Heart left ventricle (tissue), 16 donors: ENCODE measurements at places on chromosomes 7 and 10. TPM values are rescaled to one million over a fixed set of nuclear protein-coding genes. Genes with fewer than 3 reads are reported as not detected.

DNA sequence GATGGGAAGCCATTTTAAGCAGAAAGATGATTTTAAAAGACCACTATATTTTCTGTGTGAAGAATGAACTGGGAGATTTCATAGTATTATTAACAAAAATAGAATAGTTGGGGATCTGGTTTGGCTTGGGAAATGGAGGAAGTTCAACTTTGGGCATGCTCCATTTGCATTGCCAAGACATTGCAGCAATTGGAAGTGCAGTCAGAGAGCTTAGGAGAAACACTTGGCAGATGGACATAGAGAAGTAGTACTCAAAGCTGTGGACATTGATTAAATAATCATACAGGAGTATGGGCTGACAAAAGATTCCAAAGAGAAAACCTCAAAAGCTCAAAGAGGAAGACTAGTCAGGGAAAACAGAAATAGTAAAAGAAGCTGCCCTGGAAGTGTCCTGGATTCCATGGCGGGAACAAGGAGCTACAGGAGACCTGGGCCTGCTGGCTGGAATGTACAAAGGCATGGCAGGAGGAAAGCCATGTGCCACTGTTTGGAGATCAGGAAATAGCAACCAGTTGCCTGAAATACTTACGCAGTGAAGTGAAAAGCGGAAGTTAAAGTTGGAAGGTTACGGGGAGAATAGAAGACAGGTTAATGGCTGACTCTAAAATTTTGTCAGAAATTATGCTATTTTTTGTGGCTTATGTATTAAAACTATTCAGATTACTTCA, 93.6 kb upstream of the MXI1 start:
- no peak for DNase-seq

- no peak for DNase-seq
These were observed 22.5 kb upstream of the C10orf53 start for GRCh38 chr10:49656845-49657493.

GRCh38 chr7:151178236-151178635, 8.8 kb downstream of the ASB10 start:
- DNase-seq = no peak

DNA sequence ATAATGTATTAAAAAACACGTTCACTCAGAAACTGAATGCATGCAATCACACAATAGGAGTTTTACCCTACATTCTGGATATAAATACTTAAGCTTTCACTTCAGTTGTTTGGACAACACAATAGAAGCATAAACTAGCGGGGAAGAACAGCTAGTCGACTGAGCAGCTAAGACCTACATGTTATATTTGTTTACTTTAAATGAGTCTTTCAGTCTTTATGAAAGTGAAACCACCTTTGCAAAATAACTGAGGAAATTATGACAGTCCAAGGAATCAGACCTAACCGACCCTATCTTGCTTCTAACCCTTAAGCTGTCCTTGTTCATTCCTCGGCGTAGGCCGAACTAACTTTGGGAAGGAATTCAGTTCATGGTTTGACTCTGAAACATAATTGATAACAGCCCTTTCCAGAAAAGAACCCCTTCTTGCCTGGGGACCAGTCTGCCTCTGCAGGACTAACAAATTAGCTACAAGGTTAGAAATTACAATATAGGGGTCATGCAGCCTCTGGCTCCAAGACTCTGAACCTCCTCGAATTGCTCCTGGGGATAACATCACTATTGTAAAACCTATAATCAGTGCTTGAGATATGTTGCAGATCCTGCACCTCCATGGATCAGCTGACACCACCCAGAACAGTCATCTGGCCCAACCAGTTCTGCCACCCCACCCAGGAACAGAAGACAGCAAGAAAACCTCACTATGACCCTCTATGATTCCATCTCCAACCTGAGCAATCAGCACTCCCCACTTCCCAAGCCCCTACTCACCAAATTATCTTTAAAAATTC, 185.1 kb upstream of the KLF6 start:
- DNase-seq = no peak

DNA sequence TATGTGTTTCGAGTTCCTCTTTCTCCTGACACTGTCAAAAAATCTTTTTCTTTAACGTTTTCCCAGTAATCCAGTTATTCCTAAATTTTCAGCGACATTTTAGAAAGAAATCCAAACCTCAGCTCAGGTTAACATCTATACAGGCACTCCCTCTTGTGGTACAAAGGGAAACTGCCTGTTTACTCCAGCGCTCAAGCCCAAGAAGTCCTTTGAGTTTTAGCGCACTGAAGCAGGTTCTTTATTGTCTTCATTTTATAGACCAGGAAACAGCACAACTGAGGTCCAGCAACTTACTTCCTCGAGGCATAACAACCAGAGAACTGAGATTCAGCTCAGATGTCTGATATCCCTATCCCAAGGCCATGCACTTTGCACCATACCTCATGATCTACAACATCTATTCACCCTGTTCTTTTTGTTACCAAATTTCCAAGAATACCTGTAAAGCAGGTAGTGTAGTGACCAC, 287.2 kb upstream of the MKLN1 start:
- DNase-seq = no peak

The PALD1 gene
- 3.2 TPM for total RNA-seq

The TAS2R16 gene
- not detected for total RNA-seq

GRCh38 chr10:16904639-16905061, 87.4 kb upstream of the RSU1 start:
- no peak for DNase-seq

The SFTPA1 gene
- total RNA-seq = not detected

DNA sequence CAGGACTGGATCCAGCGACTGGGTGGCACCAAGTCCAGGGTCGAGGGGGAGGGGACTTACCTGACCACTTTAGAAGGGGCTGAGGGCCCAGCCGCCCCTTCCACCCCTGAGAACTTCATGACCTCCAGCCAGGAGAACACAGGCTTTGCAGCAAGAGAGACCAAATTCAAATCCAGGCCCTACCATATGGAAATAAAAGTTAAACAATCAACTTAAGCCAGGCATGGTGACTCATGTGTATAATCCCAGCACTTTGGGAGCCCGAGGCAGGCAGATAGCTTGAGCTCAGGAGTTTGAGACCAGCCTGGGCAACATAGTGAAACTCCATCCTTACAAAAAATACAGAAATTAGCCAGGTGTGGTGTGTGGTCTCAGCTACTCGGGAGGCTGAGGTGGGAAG, 61.9 kb downstream of the COL13A1 start:
- DNase-seq = no peak

- peak; percentile 69 for DNase-seq
These were observed 10.0 kb downstream of the SFTPD start for GRCh38 chr10:79938728-79939406.

DNA sequence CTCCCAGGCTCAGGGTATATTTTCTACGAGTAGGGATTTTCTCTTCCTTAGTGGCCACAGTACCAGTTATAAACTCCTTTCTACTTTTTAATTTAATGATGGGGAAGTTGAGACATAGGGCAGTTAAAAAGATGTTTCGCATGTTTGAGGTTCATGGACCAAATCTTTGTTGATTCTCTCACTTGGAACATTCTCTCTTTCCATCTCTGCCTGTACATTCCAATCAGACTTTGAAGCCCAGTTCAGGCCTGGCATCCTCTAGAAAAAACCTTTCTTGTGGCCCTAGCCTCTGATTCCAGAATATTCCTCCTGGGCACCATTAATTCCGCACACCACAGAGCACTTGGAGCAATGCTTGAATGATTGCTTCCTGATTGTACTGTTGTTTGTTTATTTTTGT, 18.5 kb downstream of the SLC13A4 start:
- DNase-seq = no peak

DNA sequence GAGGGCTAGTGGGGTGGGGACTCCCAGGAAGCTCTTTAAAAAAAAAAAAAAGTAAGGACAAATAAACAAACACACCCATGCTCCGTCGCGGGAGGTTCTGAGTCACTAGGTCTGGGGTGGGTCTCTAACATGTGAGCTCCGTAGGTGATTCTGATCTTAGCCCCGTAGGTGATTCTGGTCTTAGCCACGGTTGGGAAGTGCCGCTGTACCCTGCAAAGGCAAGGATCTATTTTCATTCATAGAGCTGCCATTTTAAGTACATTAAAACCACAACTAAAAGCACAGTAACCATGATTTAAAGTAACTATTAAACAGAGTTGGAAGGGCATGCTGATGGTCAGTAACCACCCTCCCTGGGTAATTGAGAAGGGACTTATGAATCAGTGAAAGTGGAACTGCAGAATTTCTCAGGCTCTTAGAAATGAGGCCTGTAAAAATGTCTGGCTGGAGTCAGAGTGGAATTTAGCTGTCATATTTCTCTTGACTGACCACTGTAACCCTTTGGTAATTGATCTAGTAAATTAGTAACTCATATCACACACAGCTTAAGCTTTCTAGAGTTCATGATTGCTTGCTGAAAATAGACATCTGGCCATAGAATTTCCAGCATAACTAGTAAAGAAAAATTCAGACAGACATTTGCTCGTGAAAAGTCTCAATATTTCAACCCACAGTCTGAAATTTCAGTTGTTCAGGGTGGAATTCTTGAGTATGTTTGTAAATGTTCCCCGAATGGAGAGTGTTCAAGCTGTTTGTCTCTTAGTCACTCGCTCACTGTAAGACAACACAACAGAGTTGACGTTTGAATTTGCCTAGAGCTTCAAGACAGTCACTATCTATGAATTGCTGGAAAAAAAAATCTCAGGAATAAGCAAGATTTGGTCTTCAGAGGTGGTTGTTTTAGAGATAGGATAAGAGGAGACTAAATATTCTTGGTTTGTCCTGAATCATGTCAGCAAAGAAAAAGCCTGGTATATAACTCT, 34.2 kb upstream of the TCF7L2 start:
- DNase-seq = no peak

GRCh38 chr10:22620140-22620857, 94.1 kb downstream of the PIP4K2A start:
- peak; percentile 57 for DNase-seq

DNA sequence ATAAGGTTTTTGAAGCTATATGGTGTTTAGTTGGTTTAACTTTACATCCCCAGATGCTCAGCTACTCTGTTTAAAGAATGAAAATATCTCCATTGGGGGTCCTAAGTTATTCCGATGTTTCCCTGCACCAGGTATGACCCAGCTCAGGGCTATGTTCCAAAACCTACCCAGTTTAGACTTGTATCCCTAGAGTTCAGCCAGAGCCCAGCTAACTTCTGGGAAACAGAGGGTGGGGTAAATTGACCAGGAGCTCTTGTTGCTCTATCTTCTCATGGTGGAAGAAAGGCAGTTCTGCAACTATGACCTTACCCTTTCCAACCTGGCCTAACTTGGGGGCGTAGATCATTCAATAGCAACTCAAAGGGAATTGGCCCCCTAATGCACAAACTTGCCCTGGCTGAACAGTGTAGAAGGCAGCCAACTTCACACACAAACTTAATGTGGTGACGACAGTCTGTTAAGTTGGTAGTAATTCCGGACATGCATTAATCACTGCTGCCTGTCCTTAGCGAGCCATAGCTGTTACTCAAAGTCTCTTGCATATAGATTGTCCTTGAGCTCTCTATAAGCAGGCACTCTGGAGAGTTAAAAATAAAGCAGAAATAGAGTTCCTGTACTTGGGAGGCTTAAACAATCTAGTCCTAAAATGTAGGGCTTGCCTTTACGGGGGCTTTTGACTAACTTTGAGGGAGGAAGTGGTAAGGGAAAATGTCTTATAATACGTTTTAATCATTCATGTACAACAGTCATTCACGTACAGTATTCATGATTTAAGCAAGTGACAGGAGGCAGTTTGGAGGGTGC, 5.3 kb upstream of the ZNRF2 start:
- no peak for DNase-seq

GRCh38 chr10:64708884-64709681, 1187.9 kb downstream of the REEP3 start:
- DNase-seq = no peak

DNA sequence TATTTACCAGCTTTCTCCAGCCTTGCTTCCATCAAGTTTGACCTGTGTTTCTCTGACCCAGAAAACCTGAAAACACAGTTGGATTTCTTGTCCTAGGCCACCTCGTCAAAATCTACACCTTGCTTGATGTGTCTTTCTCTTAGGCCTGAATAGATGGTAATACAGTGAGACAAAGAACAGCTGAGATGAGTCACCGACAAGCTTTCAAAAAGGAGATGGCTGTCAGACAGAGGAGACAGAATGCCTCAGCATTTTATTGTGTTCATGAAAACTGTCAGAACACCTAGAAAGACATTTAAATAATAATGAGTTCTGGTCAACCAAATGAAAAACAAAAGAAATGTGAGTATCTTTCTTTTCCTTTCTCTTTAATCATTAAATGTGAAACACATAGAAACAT, 119.7 kb upstream of the SORCS1 start:
- no peak for DNase-seq

GRCh38 chr10:16182688-16183087, 254.1 kb upstream of the PTER start:
- no peak for DNase-seq

- peak; percentile 73 for DNase-seq
These were observed 307.4 kb upstream of the AOAH start for GRCh38 chr7:37031571-37032257.

The SLC39A12 gene
- not detected for total RNA-seq

The HTRA1 gene
- total RNA-seq = 153 TPM

DNA sequence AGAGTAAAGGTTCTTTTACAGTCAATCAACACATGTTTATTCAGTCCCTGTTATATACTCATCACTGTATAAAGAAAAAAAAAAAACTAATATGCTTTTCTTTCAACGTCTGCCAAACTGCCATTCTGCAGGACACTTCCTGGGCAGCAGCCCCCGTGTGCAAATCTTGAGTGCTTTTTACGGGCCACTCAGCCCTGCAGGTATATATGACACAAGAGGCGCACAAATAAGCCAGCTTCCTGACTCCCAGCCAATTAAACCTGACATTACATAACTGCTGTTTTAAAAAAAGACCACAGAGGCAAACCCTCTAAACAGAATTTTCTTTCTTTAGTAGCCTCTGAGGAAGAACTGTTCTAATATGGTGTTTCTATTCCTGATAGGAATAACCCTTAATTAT, 263.0 kb upstream of the NEBL start:
- no peak for DNase-seq
